ENCODE measurements at places on chromosomes 7 and 10. TPM values are rescaled to one million over a fixed set of nuclear protein-coding genes. Genes with fewer than 3 reads are reported as not detected.

- H3K27ac ChIP-seq: no peak overlapping the region
- H3K4me1 ChIP-seq: no peaks in the 10 kb centered on the region
- H3K27me3 ChIP-seq: no peaks in the 10 kb centered on the region
- H3K4me3 ChIP-seq: no peak overlapping the region
- H3K36me3 ChIP-seq: no peaks in the 10 kb centered on the region
Measured at GRCh38 chr7:154304740-154305700, 252.8 kb downstream of the DPP6 start.

The LIPJ gene
- total RNA-seq: not detected

DNA sequence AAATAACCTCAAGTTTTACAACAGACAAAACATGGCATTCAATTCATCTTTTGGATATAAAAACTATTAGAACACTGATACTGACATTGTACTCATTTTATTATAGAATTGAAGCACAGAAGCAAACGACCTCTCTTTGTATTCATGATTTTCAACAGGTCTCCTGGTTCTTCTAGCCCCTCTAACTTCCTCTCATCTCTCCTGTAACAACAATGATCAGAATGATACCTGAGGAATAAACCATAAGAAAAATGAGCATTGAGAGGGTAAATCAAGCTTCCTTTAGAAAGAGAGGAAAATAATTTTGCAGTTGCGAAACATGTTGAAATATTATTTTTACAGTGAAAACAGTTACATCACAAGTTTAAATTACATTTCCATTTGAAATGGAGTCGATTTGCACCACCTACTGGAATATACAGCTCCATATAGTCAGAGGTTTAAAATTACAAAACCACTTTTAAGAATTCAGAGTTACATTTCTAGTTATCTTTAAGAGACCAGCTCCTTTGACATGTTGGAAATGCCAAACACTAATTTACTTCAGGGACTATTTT lies 17.5 kb upstream of the TEX36 start:
- no peaks in the 10 kb centered on the region for H3K36me3 ChIP-seq
- no peaks in the 10 kb centered on the region for H3K4me1 ChIP-seq
- no peak overlapping the region for H3K4me3 ChIP-seq
- no peak overlapping the region for H3K27ac ChIP-seq
- H3K27me3 ChIP-seq: peaks cover 6% of the 10 kb centered on the region

The AGR2 gene
- total RNA-seq: not detected

The CYP2C9 gene
- total RNA-seq: 0.36 TPM

The NSMCE4A gene
- total RNA-seq: 77.5 TPM

GRCh38 chr10:16592378-16592777 lies 70.7 kb upstream of the C1QL3 start:
- H3K27ac ChIP-seq: no peak overlapping the region
- no peaks in the 10 kb centered on the region for H3K27me3 ChIP-seq
- H3K36me3 ChIP-seq: peaks cover 22% of the 10 kb centered on the region
- no peak overlapping the region for H3K4me3 ChIP-seq

DNA sequence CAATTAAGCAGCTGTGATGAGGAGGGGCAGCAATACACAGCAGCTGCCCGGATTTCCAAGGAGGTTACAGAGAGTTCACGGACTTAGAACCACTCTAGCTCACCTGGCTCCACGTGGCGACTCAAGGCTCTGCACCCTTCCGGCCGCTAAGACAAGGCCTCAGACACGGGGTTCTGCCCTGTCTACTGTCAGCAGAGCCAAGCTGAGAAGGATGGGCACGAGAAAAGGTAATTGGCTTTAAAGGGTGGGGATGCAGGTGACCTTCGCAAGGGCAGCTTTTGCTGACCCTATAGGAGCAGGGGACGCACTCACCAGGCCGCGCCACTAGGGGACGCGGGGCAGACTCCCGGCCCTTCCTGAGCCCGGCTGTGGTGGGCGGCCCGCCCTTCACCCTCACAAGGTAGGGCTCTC lies 152.4 kb downstream of the KIF20B start:
- DNase-seq: no peak
- H3K27ac ChIP-seq: no peak overlapping the region

DNA sequence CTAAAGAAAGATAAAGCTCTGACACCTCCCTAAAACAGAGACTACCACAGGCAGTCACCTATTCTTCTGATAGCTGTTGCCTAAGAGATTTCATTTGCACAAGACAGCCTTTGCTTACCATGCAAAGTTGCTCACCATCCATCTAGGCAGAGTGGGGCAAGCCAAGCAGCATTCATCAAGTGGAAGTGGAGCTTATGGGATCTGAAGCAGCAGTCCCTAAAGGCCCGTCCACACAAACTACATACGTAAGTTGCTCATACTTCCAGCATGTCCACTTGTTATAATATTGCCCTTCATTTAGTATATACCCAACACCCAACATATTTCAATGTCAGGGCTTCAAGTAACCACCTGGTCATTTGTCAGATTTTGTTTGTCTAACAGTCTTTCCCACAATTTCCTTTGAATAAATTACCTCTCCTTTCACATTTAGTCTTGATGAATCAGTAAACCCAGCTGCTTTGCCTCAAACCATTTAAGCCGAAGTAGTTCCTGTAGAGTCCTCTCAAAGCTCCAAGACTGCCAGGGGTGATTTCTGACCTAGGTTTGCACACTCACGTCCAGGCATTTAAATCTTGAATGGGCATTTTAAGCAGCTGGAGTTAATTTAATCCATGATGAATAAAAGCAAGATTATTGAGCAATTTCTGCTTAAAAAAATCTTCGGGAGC lies 67.9 kb downstream of the ATAD1 start:
- no peak for DNase-seq
- peaks cover 12% of the 10 kb centered on the region for H3K36me3 ChIP-seq
- H3K4me1 ChIP-seq: no peaks in the 10 kb centered on the region
- no peak overlapping the region for H3K27ac ChIP-seq

The MYOF gene
- 0.84 TPM for total RNA-seq

- no peaks in the 10 kb centered on the region for H3K27me3 ChIP-seq
- no peak overlapping the region for H3K27ac ChIP-seq
- H3K4me3 ChIP-seq: no peak overlapping the region
Measured at GRCh38 chr7:86913709-86914108, 145.7 kb downstream of the ELAPOR2 start.

The CCL26 gene
- not detected for total RNA-seq

The RBM20 gene
- total RNA-seq: 3.0 TPM

DNA sequence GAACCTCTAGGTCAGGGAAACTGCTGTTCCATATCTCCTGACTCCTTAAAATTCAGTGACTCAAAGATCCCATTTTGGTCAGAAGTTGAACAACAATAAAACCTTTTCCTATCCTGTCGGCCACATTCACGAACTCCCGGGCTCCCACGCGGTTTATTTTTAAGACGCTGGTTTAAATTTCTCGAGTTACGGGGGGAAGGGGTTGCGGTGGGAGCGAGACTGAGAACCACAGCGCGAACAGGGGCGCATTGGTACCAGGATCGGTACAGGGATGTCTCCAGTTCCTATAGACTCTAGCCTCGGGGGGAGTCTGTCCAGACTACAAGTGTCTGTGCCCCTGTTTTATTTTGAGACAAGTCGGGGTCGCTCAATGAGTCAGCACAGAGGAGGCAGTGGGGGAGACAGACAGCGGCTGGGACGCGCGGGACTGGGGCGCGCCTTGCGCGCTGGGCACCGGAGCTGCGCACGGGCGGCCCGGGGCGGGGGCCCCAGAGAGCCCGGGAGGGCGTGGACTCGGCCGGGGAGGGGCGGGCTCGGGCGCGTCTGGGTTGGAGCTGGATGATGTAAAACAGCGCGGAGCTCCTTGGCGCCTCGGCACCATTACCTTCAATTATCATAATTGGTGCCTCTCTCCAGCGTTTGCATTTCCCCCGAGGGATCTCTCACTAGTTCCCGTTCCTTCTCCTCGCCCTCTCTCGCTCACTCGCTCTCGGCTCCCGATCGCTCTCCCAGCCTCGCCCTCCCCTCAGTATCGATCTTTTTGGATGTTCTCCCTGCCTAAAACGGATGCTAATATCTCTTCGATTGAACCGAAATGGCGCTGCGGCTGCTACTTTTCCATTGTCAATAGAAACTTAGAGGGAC lies 8.7 kb upstream of the BAMBI start:
- H3K36me3 ChIP-seq: no peaks in the 10 kb centered on the region
- peaks cover 45% of the 10 kb centered on the region for H3K27me3 ChIP-seq
- H3K4me1 ChIP-seq: peaks cover 11% of the 10 kb centered on the region
- H3K4me3 ChIP-seq: no peak overlapping the region

The TMEM178B gene
- total RNA-seq: 0.14 TPM

- no peak overlapping the region for H3K4me3 ChIP-seq
- H3K27me3 ChIP-seq: no peaks in the 10 kb centered on the region
- no peak overlapping the region for H3K27ac ChIP-seq
Measured at GRCh38 chr7:84697506-84697905, 489.4 kb downstream of the SEMA3D start.

The CCDC3 gene
- total RNA-seq: not detected

DNA sequence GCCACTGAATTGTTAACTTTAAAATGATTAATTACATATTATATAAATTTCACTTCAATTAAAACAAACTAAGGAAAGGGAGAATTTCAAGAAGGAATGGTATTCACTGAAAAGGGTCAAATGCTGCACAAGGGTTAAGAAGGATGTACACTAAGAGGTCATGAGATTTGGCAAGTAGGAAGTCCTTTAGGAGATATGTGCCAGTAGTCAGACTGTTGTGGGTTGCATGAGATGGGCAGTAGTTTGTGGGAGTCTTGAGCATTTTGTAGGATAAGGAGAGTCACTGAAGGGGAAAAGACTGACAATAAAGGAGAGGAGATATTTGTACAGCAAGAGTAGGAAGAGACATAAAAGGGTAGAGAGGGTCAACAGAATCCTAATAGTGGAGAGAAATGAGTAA lies 12.4 kb upstream of the PTPN12 start:
- no peak for DNase-seq
- no peaks in the 10 kb centered on the region for H3K27me3 ChIP-seq
- H3K4me3 ChIP-seq: no peak overlapping the region
- H3K4me1 ChIP-seq: no peaks in the 10 kb centered on the region

The HYCC1 gene
- 25.7 TPM for total RNA-seq

GRCh38 chr10:132899054-132899750 lies 43.2 kb downstream of the CFAP46 start:
- no peaks in the 10 kb centered on the region for H3K27me3 ChIP-seq
- H3K4me1 ChIP-seq: no peaks in the 10 kb centered on the region
- no peak for DNase-seq
- H3K4me3 ChIP-seq: no peak overlapping the region

GRCh38 chr7:29453021-29453420 lies 110.6 kb upstream of the PRR15 start:
- H3K27ac ChIP-seq: no peak overlapping the region
- DNase-seq: no peak
- no peaks in the 10 kb centered on the region for H3K27me3 ChIP-seq
- no peak overlapping the region for H3K4me3 ChIP-seq

GRCh38 chr10:129792141-129792540 lies 171.9 kb downstream of the EBF3 start:
- no peak for DNase-seq
- H3K36me3 ChIP-seq: no peaks in the 10 kb centered on the region

The SH2D4B gene
- total RNA-seq: 0.12 TPM

DNA sequence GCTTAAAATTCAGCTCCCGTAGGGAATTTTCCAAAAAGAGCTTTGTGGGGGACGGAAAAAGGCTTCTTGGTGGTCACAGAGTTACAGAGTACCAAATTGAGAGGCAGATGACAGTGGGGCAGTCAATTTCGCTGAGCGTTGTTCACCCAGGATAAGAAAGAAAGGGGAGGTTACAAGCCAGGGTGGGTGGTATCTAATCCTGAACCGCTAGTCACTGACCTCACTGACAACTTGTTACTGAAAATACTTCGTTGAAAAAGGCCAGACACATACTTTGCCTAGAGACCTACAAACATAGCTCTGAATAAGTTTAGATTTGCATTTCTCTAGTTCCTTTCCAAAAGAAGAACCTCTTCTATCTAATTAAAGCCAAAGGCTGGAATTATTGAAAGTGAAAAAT lies at the start of gene CTNNA3:
Gene CTNNA3, minus strand, starts transcription at position 167 of the 400 bp plus-strand sequence.
- H3K27ac ChIP-seq: no peak within 1 kb of the TSS
- H3K4me1 ChIP-seq: no peaks in the 10 kb centered on the region

The CARD11 gene
- 105 TPM for total RNA-seq

GRCh38 chr10:14751014-14751896 lies 23.4 kb downstream of the FAM107B start:
- no peaks in the 10 kb centered on the region for H3K4me1 ChIP-seq
- DNase-seq: no peak
- no peak overlapping the region for H3K4me3 ChIP-seq

- H3K27ac ChIP-seq: no peak overlapping the region
- DNase-seq: no peak
- no peaks in the 10 kb centered on the region for H3K36me3 ChIP-seq
- H3K4me1 ChIP-seq: no peaks in the 10 kb centered on the region
Measured at GRCh38 chr7:97772045-97772901, 40.4 kb downstream of the TAC1 start.

- no peak overlapping the region for H3K27ac ChIP-seq
- H3K4me1 ChIP-seq: peaks cover 4% of the 10 kb centered on the region
- no peaks in the 10 kb centered on the region for H3K36me3 ChIP-seq
- H3K27me3 ChIP-seq: peaks cover 6% of the 10 kb centered on the region
Measured at GRCh38 chr7:22667562-22668239, 59.3 kb upstream of the IL6 start.
